ENCODE measurements at places on chromosomes 6 and 20.

DNA sequence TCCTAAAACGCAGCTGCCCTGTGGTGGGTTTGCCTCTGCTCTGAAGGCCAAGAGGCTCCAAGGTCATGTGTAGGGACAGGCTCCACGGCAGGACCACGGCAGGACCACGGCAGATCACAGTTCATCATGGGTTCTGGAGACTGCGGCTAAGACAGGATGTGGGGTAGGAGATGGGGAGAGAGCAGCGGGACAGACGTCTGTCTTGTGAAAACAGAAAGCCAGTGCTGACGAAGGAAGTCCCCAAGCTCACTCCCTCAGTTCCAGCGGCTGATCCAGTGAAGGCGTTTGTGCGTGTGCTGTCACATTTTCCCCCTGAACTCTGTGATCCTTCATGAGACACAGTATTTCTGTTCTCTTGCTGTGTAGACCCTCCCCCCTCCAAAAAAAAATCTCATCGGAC, 67.9 kb upstream of the PTGIS start:
- no peak for DNase-seq

- DNase-seq, result no peak
Measured at GRCh38 chr6:51893366-51893765, 194.0 kb downstream of the PKHD1 start.

DNA sequence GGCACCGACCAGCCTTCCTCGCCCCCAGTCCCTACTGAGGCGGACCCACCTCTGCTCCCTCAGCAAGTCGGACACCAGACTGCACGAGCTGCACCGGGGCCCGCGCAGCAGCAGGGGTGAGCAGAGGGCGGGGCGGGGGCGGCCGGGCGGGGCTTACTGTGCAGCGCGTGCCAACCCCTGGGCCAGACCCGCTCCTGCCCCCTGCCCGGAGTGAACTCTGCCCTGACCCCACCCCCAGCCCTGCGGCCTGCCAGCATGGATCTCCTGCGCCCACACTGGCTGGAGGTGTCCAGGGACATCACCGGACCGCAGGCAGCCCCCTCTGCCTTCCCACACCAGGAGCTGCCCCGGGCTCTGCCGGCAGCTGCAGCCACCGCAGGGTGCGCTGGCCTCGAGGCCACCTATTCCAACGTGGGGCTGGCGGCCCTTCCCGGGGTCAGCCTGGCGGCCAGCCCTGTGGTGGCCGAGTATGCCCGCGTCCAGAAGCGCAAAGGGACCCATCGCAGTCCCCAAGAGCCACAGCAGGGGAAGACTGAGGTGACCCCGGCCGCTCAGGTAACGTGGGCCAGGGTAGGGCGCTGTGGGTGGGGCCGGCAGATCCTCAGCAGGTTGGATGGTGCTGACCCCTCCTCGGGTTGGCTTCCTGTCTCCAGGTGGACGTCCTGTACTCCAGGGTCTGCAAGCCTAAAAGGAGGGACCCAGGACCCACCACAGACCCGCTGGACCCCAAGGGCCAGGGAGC, 1.5 kb upstream of the SLC2A4RG start:
- DNase-seq, result no peak

- no peak for DNase-seq
Measured at GRCh38 chr20:11247046-11248010, 573.5 kb upstream of the JAG1 start.

DNA sequence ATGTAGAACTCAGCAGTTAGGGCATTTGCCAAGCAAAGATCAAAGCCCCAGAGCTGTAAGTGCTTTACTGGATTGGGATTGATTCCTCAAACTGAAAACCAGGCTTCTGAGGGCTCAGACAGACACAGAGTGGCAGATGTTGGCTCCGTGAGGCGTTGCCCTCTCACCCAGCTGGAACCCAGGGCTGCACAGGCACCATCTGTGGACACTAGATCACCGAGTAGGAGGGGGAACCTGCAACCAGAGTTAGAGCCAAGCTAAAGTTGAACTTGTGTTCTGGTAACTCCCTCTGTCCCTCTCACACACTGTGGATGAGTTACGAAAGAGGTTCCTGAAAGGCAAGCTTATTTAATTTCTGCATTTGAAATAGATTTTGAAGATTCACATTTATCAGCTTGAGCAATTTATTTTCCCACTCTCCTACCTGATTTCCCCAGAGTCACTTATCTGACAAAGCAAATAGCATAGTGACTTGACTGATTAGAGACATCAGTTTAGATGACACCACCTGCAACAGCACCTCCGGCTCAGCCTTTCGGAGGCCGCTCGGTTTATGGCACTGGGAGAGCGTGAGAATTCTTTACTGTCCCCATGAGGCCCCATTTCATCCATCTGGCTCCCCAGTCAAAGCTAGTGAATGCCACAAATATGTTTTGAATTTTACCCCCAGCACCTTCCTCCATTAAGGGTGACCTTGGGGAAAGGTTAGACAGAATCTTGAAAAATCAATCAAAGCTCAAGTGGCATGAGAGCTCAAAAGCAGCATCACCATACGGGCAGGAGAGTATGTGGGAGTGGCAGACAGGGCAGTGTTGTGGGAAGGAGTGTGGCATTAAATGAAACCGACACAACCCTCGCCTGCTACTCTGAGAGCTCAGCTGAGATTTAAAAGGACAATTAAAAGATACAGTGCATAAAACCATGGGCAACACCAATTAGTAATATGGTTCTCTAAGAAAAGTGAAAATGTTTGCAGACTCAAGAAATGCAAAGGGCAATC, 48.5 kb downstream of the RPF2 start:
- DNase-seq, result no peak

DNA sequence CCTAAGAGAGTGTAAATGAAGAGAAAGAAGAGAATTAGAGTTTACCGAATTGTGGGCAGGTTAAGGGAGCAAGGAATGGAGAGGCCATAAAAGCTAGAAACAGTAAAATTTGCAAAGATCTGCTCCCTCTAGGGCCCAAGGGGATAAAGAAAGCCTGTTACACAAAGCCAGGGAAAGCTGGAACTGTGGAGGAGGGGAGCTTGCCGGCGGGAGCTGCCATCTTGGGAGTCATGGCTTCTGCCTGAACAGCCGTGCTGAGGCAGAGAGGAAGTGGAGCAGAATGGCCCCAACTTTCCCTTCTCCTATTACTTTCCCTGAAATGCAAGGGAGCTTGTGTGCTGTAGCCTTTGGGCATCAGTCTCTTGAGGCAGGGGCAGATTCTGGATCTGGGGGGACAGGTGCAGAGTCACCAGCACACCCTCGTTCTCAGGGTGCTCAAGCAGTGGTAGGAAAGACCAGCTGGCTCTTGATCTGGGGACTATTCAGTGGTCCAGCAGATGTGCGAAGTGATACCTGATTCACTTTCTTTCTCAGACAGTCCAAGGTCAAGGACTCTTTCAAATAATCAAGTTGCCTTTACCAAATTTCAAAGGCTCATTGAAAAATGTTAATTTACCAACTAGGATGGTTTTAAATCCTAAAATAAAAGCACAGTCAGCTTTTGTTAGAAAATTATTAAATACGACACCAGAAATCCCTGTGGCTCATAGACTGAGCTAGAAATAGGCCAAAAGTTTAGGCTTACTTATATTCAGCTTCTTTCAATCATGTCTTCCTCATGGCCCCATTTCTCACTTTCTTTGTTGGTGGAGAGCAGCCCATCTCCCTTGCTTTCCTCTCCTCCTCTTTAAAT, 25.7 kb downstream of the LAMA4 start:
- DNase-seq, result no peak

DNA sequence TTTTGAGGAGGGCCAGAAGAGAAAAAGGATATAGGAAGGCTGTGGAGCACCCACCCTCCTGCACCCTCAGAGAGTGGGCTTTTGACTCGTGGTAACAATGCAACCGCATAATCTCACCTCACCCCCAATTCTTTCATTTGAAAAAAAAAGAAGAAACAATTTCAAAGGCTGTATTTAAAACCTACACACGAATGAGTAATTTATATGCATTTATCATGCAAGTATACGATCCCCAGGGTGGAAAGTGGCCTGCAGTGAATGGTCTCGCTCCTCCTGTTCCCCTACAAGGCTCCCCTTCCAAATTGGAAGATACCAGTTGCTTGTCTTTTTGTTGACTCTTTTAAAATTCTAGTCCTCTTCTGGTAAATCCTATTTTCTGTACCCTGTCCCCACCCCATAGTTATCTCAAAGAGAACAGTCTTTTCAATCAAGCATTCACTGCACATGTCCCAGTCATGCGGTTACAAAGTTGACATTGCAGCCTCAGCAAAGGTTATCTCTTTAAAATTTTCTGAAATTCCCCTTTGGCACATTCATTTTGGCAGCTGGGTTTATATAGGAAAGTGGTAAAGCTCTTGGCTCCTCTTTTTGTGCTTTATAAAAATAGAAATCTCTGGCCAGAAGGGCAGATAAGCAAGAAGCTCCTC, 110.6 kb downstream of the ARID1B start:
- no peak for DNase-seq

DNA sequence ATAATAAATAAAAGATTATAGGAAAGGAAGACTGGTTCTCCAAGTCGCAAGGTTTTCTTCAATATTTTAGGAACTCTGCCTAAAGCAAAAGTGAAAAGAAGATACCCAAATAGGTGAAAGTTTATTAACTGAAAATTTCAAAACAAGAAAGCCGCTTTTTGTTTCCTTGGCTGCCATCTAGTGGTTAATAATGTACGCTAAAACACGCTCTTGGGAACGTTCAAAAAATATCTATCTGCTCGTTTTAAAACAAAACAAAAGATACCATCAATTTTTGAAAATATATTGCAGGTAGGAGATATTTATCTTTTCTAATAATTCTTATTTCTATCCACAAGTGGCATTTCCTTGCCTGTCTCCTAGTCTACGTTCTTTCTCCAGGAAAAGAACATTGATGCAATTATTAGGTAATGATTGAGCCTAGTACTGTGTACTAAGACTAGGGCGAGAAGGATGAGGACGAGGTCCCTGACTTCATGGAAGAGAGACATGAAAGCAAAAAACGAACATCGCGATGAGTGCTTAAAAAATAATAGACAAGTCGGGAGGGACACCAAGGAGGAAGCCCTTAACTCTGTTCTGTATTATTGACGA, 97.2 kb downstream of the SPTLC3 start:
- no peak for DNase-seq

GRCh38 chr6:19925533-19925932, 88.4 kb downstream of the ID4 start:
- no peak for DNase-seq

DNA sequence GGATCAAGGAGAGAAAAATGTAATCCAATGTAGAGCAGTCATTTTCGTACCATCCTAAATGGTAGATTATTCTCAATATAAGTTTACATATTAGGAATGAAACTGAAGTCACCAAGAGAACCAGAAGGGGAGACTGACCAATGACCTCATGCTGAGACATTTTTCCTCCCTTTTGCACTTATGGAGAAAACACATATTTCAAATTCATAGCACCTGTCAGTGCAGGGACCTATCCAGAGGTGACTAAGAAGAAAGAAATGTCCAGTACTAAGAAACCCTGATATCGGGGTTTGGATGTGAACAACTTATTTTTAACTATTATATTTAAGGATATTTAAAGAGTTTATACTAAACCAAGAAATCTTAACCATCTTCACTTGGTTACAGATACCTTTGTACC, 16.6 kb upstream of the LYRM2 start:
- DNase-seq, result no peak

- no peak for DNase-seq
Measured at GRCh38 chr6:167255918-167256553, 35.1 kb upstream of the UNC93A start.

DNA sequence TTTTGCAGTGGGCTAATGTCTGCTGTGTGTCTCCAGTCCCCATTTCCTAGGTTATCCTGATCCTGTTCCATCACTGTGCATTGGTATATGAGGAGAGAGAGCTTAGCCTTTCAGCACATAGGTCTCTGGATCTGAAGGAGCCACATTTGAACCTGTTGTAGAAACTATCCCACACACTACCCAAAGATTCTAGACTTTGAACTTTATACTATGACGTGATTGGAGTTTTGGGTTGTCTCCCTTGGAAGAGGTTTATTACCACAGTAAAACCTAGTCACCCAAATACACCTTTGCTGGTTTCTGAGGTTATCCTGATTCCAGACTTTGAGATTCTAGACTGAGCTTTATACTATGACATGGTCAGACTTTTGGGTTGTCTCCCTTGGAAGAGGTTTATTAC, 8.0 kb upstream of the OSTM1 start:
- no peak for DNase-seq

DNA sequence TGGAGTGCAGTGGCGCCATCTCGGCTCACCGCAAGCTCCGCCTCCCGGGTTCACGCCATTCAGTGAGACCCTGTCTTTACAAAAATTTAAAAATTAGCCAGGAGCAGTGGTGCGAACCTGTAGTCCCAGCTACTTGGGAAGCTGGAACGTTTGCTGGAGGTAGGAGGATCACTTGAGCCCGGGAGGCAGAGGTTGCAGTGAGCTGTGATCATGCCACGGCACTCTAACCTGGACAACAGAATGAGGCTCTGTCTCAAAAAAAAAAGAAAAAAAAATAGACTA, 5.7 kb upstream of the PARD6B start:
- no peak for DNase-seq

GRCh38 chr6:169266746-169267591, 13.3 kb upstream of the THBS2 start:
- DNase-seq, result no peak

GRCh38 chr6:116443105-116443504, 18.1 kb upstream of the CALHM6 start:
- DNase-seq, result no peak

- DNase-seq, result peak; percentile 57
Measured at GRCh38 chr20:62485062-62485700, 9.4 kb upstream of the GATA5 start.

GRCh38 chr6:81331526-81331925, 421.0 kb downstream of the TENT5A start:
- DNase-seq, result no peak

GRCh38 chr6:47098570-47098993, 56.5 kb upstream of the ADGRF1 start:
- DNase-seq, result no peak

DNA sequence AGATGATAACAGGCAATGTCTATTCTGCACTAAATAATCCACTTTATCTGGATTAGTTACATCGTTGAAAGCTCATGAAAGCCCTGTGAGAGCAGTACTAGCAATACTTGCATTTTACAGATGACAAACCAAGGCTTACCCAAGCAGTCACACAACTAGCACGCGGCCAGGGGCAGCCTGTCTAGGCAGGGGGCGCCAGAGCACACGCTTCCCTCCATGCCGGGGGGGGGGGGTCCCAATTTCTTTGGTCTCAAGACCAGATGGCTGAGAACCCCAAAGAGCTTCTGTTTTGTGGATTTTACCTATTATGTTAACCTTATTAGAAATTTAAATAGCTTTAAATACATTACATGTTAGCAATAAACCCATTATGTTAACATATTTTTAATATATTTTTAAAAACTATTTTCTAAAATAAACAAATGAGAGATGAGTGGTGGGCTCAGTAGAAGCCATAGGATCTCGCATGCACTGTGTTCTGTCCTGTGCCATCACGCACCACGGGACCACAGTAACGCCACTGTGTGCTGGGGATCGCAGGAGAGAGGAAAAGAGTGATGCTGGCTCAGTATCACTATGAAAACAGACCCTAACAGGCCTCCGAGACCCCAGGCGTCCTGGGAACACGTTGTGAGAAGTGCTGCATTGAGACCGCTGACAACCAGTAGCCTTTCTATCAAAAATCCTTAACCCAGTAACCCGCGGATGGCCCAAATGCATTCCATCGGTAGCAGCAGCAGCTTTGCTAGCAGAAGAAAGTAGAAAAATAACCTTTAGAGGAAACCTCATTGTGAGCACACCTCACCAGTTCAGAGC, 5.3 kb upstream of the PRR18 start:
- DNase-seq, result no peak

Measured in retinal pigment epithelial cell (primary cell).